B cell (primary cell): ENCODE measurements at places on chromosomes 2 and 18. TPM values are rescaled to one million over a fixed set of nuclear protein-coding genes. Genes with fewer than 3 reads are reported as not detected.

MOGAT1 gene
- total RNA-seq, result not detected in 2 replicates

OSR1 gene
- total RNA-seq, result not detected in 2 replicates

CD8A gene
- 0.49 and 0.76 TPM in 2 replicates for total RNA-seq

EGR4 gene
- total RNA-seq, result 0.30 and 0.41 TPM in 2 replicates

VAMP5 gene
- 10.9 and 16.9 TPM in 2 replicates for total RNA-seq

ZDBF2 gene
- total RNA-seq, result 16.5 and 18.7 TPM in 2 replicates

CYP20A1 gene
- 38.5 and 40.8 TPM in 2 replicates for total RNA-seq

LRATD1 gene
- not detected in 2 replicates for total RNA-seq

ANKRD12 gene
- 183 and 192 TPM in 2 replicates for total RNA-seq

VIT gene
- not detected in 2 replicates for total RNA-seq

FAM117B gene
- 50.1 and 50.4 TPM in 2 replicates for total RNA-seq

LYG1 gene
- total RNA-seq, result 2.7 and 3.0 TPM in 2 replicates

GATA6 gene
- total RNA-seq, result not detected in 2 replicates
